ENCODE measurements at places on chromosomes 2 and 18. TPM values are rescaled to one million over a fixed set of nuclear protein-coding genes. Genes with fewer than 3 reads are reported as not detected.
A peak's percentile ranks its signal among the peaks of the same experiment; 100 is the strongest.

DNA sequence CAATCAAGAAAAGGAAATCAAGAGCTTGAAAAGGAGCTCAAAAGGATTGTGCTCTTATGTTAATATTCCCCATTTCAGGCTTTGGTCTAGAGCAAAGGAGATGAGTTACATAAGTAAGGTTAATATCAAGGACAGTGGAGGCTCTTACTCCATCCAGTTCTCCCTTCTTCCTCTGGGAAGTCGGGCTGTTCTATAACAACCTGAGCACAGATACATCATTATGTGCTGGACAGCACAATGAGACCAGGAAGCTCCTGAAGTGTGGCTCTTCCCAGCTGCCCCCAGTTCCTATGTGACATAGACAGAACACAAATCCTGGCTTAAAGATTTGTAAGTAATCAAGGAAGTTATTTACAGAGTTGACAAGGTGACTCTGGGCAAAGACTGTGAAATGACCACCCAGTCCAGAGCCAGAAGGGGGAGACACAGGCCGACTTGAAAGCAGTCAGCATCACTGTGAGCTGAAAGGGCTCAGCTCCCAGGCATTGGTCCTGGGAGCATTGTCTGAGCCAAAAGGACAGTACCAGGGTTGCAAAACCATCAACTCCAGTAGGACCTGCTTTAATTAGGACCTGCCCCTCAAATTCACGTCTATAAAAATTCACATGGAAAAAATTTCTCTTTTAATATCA, 917.6 kb upstream of the ACVR2A start:
- H3K4me1 ChIP-seq: no peaks in the 10 kb centered on the region
- H3K27ac ChIP-seq: no peak overlapping the region
- no peaks in the 10 kb centered on the region for H3K27me3 ChIP-seq
- no peak for DNase-seq

- H3K4me1 ChIP-seq: no peaks in the 10 kb centered on the region
- no peak overlapping the region for H3K4me3 ChIP-seq
- no peak overlapping the region for H3K27ac ChIP-seq
- no peaks in the 10 kb centered on the region for H3K27me3 ChIP-seq
- no peak for DNase-seq
- H3K36me3 ChIP-seq: no peaks in the 10 kb centered on the region
Measured at GRCh38 chr2:83081826-83082690, 1377.0 kb downstream of the SUCLG1 start.

The TXNDC2 gene
- total RNA-seq: not detected

GRCh38 chr18:79987566-79987965, 797 bp downstream of the TXNL4A start:
- H3K36me3 ChIP-seq: peaks cover 7% of the 10 kb centered on the region
- H3K27me3 ChIP-seq: no peaks in the 10 kb centered on the region
- DNase-seq: no peak
- peaks cover 48% of the 10 kb centered on the region for H3K4me1 ChIP-seq

The XDH gene
- total RNA-seq: not detected

The TMSB10 gene
- total RNA-seq: 1,218 TPM

GRCh38 chr2:102768253-102768652, 6.4 kb downstream of the TMEM182 start:
- H3K27ac ChIP-seq: no peak overlapping the region
- no peaks in the 10 kb centered on the region for H3K27me3 ChIP-seq
- no peaks in the 10 kb centered on the region for H3K36me3 ChIP-seq
- DNase-seq: no peak
- H3K4me1 ChIP-seq: no peaks in the 10 kb centered on the region
- H3K4me3 ChIP-seq: no peak overlapping the region

The C2orf15 gene
- 3.2 TPM for total RNA-seq

DNA sequence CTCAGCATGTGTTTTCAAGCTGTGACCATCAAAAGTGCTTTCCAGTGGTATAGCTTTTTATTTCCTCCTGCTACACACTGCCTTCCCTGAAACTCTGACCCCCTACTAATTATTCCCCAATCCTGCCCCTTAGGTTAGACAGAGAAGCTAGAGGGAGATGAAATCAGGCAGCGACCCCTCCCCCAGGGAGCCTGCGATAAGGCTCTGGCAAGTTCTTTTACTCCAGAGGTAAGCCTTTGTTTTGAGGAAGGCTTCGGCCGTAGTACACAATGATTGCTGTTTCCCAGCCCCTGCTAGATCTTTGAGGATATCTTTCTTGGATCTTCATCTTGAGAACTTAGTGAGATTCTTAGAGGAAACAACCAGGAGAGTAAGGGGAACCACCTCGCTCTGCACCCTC, 33.5 kb upstream of the NOL4 start:
- no peaks in the 10 kb centered on the region for H3K27me3 ChIP-seq
- no peaks in the 10 kb centered on the region for H3K4me1 ChIP-seq
- no peaks in the 10 kb centered on the region for H3K36me3 ChIP-seq
- no peak overlapping the region for H3K4me3 ChIP-seq
- no peak for DNase-seq
- H3K27ac ChIP-seq: no peak overlapping the region

- H3K36me3 ChIP-seq: no peaks in the 10 kb centered on the region
- no peak overlapping the region for H3K27ac ChIP-seq
- DNase-seq: no peak
- no peaks in the 10 kb centered on the region for H3K4me1 ChIP-seq
Measured at GRCh38 chr2:160583146-160583535, 89.5 kb upstream of the RBMS1 start.

DNA sequence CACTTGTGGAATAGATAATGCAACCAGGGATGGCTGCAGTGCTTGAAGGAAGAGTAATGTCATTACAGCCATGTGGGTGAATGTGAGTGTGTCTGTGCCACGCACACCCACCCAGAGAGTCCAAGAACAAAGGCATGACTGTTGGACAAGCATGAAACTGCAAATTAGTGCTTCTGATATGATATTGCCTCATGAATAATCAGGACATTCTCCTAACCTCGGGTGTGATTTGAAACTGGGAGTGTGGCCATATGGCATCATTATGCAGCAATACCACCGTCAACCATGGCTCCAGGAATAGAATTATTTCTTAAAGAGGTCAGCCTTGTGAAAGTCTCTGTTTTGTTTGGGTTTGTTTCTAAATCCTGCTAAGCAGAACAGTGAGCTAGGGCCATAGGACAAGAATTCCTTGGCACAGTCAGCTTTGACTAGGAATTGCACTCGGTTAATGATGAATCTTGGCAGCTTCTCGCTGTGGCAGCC, 678.0 kb upstream of the RAB6C start:
- H3K4me1 ChIP-seq: no peaks in the 10 kb centered on the region
- no peak overlapping the region for H3K4me3 ChIP-seq
- no peak overlapping the region for H3K27ac ChIP-seq
- no peaks in the 10 kb centered on the region for H3K27me3 ChIP-seq

The NEB gene
- total RNA-seq: 0.91 TPM

The STAMBP gene
- 37.3 TPM for total RNA-seq

DNA sequence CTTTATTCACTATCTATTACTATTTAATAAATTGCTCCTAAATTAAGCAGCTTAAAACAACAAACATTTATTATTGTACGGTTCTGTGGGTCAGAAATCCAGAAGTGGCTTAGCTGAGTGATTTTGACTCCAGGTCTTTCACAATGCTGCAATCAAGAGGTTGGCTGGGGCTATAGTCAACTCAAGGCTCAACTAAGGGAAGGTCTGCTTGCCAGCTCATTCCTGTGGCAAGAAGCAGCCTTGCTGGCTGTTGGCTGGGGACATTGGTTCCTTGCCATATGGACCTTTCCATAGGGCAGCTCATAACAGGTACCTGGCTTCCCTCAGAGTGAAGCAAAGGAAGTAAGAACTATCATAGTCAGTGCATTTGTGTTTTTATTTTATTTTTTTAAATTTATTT, 5.0 kb upstream of the MRPL19 start:
- no peak overlapping the region for H3K4me3 ChIP-seq
- H3K4me1 ChIP-seq: peaks cover 7% of the 10 kb centered on the region
- H3K27ac ChIP-seq: no peak overlapping the region

DNA sequence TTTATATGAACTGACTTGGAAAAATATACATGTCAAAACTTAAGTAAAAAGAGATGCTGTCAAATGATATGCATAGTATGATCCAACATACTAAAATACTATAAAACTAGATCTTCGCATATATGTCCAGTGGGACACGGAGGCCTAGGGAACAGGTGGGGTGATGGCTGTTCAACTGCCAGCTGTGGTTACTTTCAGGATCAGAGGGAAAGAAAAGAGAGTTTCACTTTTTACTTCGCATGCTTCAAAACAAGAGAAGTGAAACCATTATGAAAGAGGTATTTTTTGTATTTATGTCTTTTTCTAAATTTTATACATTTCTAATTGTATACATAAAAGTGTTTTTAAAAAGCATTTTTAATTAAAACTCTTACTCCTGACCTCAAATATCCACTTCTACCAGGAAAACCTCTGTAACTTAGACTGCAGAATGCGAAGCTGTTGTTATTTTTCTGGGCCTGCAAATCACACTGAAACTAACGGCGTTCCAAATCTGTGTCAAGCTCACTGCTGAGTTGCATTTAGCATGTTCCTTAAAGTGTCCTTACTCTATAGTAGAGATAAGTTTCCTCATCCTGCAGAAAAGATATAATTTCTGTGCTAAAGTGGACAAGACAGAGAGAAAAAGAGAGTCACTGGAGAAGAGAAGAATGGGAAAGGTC, 97.8 kb upstream of the SLC35G4 start:
- no peak overlapping the region for H3K4me3 ChIP-seq
- no peaks in the 10 kb centered on the region for H3K27me3 ChIP-seq

DNA sequence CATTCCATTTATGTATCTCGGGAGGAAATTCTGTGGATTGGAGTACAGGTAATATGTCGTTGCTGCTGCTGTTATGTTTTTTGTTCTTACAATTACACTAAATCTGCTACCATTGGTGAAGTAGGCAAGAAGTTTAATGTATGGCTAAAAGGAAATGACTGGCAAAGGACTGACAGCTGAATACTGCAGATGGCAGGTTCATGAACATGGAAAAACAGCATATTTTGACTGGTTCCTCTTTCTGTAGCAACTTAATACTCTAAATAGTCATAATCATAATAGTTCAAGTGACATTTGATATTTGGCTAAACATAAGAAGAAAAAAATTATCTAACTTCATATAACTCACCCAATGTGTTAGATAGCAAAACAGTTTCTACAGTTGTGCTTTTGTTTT, 84.5 kb upstream of the PGAP1 start:
- H3K36me3 ChIP-seq: peaks cover 69% of the 10 kb centered on the region
- no peak for DNase-seq
- no peaks in the 10 kb centered on the region for H3K4me1 ChIP-seq
- H3K27me3 ChIP-seq: no peaks in the 10 kb centered on the region

DNA sequence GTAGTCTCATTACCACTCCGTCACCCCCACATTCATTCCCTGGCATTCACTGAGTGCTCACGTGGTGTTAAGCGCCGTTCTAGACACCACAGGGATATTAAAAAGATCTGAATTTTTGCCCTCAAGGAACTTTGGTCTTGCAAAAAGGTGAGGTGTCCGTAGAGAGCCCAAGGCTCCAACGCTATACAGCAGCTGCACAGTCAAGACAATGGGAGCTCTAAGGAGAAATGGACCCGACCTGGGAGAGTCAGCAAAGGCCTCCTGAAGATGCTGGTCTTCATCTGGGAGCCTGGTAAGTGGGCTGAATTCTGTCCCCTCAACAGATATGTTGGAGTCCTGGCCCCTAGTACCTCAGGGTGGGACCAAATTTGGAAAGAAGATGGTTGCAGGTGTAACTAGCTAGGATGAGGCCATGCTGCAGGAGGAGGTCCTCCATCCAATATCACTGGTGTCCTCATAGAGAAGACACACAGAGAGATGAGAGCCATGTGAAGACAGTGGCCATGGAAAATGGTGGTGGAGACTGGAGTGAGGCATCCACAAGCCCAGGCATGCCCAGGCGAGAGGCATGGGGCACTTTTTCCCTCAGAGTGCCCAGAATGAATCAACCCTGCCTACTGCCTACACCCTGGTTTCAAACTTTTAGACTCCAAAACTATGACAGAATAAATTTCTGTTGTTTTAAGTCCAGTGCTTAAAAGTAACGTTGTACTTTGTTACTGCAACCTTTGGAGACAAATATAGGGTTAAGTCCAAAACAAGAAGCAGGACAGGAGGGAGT, 247.3 kb downstream of the TTC32 start:
- no peaks in the 10 kb centered on the region for H3K27me3 ChIP-seq
- no peak overlapping the region for H3K27ac ChIP-seq
- no peaks in the 10 kb centered on the region for H3K36me3 ChIP-seq
- H3K4me1 ChIP-seq: no peaks in the 10 kb centered on the region
- no peak for DNase-seq

DNA sequence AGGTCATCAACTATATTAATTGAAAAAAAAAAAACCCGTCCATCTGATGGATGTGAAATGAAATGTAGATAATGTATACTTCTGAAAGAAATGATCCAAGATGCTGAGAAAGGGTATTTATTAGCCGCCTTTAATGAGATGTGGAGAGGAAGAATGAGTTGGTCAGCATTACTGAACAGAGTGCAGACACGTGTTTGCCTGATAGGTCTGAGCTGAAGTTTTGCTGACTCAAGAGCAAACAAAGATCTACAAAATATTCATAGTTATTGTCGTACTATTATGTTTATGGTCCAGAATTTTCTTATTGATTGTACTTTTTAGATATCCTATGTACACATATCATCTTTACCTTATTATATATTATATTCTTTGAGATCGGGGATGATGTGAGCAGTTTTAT, 235.3 kb downstream of the RDH14 start:
- H3K36me3 ChIP-seq: no peaks in the 10 kb centered on the region
- peaks cover 4% of the 10 kb centered on the region for H3K27me3 ChIP-seq

The VAMP5 gene
- total RNA-seq: 25.6 TPM

GRCh38 chr2:233084488-233084887, 24.3 kb downstream of the INPP5D start:
- DNase-seq: peak; percentile 68
- H3K4me3 ChIP-seq: no peak overlapping the region
- peaks cover 89% of the 10 kb centered on the region for H3K4me1 ChIP-seq
- H3K27ac ChIP-seq: peak overlapping the region; percentile 67

The KLHL30 gene
- total RNA-seq: not detected

- DNase-seq: no peak
- H3K4me1 ChIP-seq: no peaks in the 10 kb centered on the region
- H3K36me3 ChIP-seq: no peaks in the 10 kb centered on the region
- H3K27ac ChIP-seq: no peak overlapping the region
- no peaks in the 10 kb centered on the region for H3K27me3 ChIP-seq
Measured at GRCh38 chr18:44286049-44286448, 394.6 kb upstream of the SETBP1 start.

GRCh38 chr2:204913854-204914464, 368.7 kb downstream of the PARD3B start:
- H3K27me3 ChIP-seq: no peaks in the 10 kb centered on the region
- H3K36me3 ChIP-seq: no peaks in the 10 kb centered on the region
- H3K27ac ChIP-seq: no peak overlapping the region
- H3K4me1 ChIP-seq: no peaks in the 10 kb centered on the region
- no peak overlapping the region for H3K4me3 ChIP-seq

The GPR45 gene
- not detected for total RNA-seq

- DNase-seq: no peak
- no peaks in the 10 kb centered on the region for H3K4me1 ChIP-seq
- no peaks in the 10 kb centered on the region for H3K27me3 ChIP-seq
- no peaks in the 10 kb centered on the region for H3K36me3 ChIP-seq
- no peak overlapping the region for H3K4me3 ChIP-seq
- H3K27ac ChIP-seq: no peak overlapping the region
Measured at GRCh38 chr2:217703102-217703501, 299.7 kb downstream of the TNS1 start.

The LRRTM1 gene
- total RNA-seq: not detected

The MTCL1 gene
- 0.36 TPM for total RNA-seq
